Lung (tissue), 17 donors: ENCODE measurements at places on chromosomes 7 and 10. TPM values are rescaled to one million over a fixed set of nuclear protein-coding genes. Genes with fewer than 3 reads are reported as not detected.

Gene PLEKHA8
- total RNA-seq, result 16.7 TPM

GRCh38 chr7:76086070-76086469 is 38.2 kb downstream of the MDH2 start:
- peaks cover 9% of the 10 kb centered on the region for H3K4me1 ChIP-seq
- DNase-seq, result no peak
- H3K4me3 ChIP-seq, result no peak overlapping the region
- no peak overlapping the region for H3K27ac ChIP-seq
- no peaks in the 10 kb centered on the region for H3K36me3 ChIP-seq

GRCh38 chr10:3136763-3137611 is 35.6 kb downstream of the PITRM1 start:
- no peak overlapping the region for H3K27ac ChIP-seq
- H3K36me3 ChIP-seq, result peaks cover 36% of the 10 kb centered on the region
- DNase-seq, result no peak
- H3K4me1 ChIP-seq, result no peaks in the 10 kb centered on the region

DNA sequence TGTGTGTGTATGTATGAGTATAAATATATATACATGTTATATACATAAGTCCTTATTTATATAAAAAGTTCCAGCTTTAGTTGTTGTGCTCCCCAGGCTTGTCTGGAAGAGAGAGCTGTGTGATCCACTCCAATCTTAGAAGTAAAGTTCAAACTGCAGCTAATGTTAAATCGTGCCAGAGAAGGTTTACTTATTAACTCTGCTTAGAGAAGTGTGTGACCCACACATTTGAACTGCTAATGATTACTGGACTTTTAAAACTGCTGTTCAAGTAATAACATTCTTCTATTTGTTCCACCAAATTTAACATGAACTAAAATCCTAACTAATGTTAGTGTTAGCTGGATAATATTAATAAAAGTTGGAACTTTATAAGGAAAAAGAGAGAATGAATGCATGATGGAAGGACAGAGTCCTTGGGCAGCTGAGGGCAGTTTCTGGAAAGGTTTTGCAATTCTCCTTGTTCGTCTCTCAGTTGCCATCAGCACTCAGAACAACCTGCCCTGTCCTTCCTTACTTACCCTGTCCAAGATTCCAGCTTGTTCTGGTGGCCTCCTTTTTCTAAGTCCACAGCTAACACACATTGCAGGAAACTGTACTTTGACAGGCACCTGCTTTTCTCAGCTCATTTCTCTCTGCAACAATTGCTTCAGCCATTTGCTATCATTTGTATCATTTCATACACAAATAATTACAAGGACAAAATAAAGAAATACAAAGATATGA is 162.6 kb downstream of the FAM107B start:
- no peak overlapping the region for H3K4me3 ChIP-seq
- peaks cover 3% of the 10 kb centered on the region for H3K4me1 ChIP-seq
- H3K36me3 ChIP-seq, result no peaks in the 10 kb centered on the region
- peak; percentile 71 for DNase-seq
- H3K27ac ChIP-seq, result no peak overlapping the region

DNA sequence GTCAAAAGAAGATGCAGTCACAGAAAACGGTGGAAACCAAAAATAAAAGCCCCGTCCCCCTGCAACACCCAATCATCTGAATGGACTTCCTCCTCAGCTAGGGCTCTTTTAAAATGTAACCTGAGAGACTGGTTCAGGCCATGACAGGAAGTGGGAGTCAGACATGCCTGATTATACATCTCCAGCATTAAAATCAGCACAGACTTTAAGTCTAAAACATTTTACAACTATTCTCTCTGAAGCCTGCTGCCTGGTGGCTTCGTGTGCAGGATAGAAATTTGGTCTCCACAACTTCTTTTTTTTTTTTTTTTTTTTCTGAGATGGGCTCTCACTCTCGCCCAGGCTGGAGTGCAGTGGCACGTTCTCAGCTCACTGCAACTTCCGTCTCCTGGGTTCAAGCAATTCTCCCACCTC is 30.3 kb downstream of the HACD1 start:
- peaks cover 4% of the 10 kb centered on the region for H3K4me1 ChIP-seq
- DNase-seq, result no peak
- no peaks in the 10 kb centered on the region for H3K27me3 ChIP-seq
- H3K27ac ChIP-seq, result no peak overlapping the region
- no peak overlapping the region for H3K4me3 ChIP-seq

Gene DRGX
- total RNA-seq, result not detected

Gene ADARB2
- 1.3 TPM for total RNA-seq

Gene ACSM6
- not detected for total RNA-seq

DNA sequence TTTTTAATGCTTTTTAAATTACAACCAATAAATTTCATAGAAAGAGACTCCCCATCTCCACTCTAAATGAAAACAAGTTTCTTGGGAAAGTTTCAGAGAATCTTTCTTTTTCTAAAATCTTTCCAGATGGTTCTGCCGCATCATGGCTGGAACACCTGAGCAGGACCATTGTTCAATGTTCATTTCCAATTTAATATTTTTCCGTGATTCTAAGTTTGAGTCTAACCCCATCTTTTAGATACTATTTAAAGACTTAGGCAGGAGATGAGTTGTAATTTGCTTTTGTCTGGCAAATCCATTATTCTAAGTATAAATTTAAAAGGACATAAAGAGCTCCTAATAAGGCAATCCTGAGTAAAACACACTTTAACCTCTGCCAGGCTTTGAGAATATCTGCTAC is 325.2 kb downstream of the BICC1 start:
- H3K27ac ChIP-seq, result no peak overlapping the region
- no peaks in the 10 kb centered on the region for H3K36me3 ChIP-seq
- DNase-seq, result no peak

DNA sequence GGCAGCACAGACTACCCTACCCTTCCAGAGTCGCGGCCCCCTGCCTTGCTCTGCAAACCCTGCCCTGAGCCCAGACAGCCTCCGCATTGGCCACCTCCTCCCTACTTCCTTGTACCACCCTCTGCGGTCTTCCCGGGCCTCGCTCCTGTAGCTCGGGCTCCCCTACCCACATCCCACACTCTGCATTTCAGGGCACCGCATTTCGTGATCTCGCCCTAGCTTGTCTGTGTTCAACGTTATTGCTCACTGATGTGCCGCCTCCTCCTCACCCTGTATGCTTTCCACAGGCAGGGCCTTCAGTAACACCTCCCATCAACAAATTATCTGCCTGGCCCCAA is 6.6 kb downstream of the PDIA4 start:
- no peaks in the 10 kb centered on the region for H3K27me3 ChIP-seq
- no peak overlapping the region for H3K27ac ChIP-seq
- H3K36me3 ChIP-seq, result peaks cover 16% of the 10 kb centered on the region
- H3K4me3 ChIP-seq, result no peak overlapping the region

- no peaks in the 10 kb centered on the region for H3K36me3 ChIP-seq
- no peak overlapping the region for H3K27ac ChIP-seq
- peaks cover 11% of the 10 kb centered on the region for H3K4me1 ChIP-seq
- DNase-seq, result peak; percentile 41
- no peak overlapping the region for H3K4me3 ChIP-seq
Measured at GRCh38 chr7:22549667-22550513, 49.9 kb upstream of the STEAP1B start.

Gene SOSTDC1
- total RNA-seq, result 6.1 TPM

DNA sequence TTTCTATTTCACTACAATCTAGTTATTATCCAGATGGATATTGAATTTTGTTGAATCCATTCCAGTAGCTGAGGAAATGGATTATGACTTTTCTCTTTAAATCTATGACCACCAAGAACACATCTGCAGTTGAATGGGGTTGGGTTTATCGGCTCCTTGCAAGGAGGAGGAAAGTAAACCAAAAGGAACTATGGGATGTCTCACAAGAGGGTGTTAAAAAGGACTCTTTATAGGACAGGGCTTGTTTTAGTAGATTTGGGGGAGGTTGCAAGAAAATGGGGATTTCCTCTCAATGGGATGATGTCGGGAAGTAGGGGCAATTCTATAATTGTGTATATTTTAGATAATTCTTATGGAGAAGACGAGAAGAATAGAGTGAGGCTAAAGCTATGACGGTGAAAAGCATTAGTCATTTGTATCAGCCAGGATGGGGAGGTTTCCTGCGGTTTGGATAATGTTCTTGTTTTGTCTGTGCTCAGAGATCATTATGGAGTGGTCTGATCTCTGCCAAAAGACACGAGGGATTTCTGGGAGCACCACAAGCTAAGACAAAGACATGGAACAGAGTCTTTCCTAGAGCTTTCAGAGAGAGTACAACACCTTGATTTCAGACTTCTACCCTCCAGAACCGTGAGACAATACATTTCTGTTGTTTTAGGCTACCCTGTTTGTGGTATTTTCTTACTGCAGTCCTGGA is 5.3 kb upstream of the LRRC61 start:
- H3K4me3 ChIP-seq, result no peak overlapping the region
- DNase-seq, result no peak
- H3K4me1 ChIP-seq, result no peaks in the 10 kb centered on the region
- no peaks in the 10 kb centered on the region for H3K36me3 ChIP-seq
- H3K27ac ChIP-seq, result no peak overlapping the region

DNA sequence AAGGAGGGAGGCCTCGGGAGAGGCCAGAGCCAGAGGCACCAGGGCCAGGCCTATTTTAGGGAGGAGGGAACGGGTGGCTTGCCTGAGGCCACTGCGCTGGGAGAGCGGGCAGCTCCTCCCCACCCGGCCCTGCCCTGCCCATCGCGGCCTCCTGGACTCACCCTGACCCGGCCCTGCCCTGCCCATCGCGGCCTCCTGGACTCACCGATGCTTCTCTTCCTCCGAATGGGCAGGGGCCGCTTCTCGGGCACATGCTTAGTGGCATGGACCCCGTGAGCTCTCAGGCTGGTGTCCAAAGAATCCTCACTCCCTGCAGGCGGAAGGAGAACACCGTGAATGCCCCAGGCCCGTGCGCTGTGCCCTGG is 7.5 kb downstream of the PDGFA start:
- H3K27me3 ChIP-seq, result no peaks in the 10 kb centered on the region
- no peak for DNase-seq
- peaks cover 11% of the 10 kb centered on the region for H3K4me1 ChIP-seq

- H3K36me3 ChIP-seq, result no peaks in the 10 kb centered on the region
- H3K4me1 ChIP-seq, result no peaks in the 10 kb centered on the region
- no peak overlapping the region for H3K4me3 ChIP-seq
- no peak overlapping the region for H3K27ac ChIP-seq
- DNase-seq, result no peak
Measured at GRCh38 chr7:148939128-148939755, 55.2 kb upstream of the EZH2 start.

Gene VGF
- 1.4 TPM for total RNA-seq

DNA sequence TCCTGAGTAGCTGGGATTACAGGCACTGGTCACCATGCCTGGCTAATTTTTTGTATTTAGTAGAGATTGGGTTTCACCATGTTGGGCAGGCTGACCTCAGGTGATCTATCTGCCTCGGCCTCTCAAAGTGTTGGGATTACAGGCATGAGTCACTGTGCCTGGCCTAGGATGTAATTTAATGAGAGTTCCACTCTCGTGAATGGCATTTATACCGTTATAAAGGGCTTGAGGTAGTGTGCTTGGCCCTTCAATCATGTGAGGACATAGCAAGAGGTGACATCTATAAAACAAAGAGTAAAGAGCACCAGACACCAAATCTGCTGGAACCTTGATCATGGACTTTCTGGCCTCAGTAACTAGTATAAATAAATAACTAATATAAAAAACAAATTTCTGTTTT is 93.5 kb upstream of the PPP1R9A start:
- H3K36me3 ChIP-seq, result no peaks in the 10 kb centered on the region
- H3K4me1 ChIP-seq, result no peaks in the 10 kb centered on the region
- no peaks in the 10 kb centered on the region for H3K27me3 ChIP-seq

Gene SPOCK2
- 24.1 TPM for total RNA-seq

- no peaks in the 10 kb centered on the region for H3K4me1 ChIP-seq
- no peak for DNase-seq
- peaks cover 15% of the 10 kb centered on the region for H3K27me3 ChIP-seq
Measured at GRCh38 chr7:29612596-29612995, 49.0 kb downstream of the PRR15 start.

Gene LRRC61
- total RNA-seq, result 9.4 TPM

DNA sequence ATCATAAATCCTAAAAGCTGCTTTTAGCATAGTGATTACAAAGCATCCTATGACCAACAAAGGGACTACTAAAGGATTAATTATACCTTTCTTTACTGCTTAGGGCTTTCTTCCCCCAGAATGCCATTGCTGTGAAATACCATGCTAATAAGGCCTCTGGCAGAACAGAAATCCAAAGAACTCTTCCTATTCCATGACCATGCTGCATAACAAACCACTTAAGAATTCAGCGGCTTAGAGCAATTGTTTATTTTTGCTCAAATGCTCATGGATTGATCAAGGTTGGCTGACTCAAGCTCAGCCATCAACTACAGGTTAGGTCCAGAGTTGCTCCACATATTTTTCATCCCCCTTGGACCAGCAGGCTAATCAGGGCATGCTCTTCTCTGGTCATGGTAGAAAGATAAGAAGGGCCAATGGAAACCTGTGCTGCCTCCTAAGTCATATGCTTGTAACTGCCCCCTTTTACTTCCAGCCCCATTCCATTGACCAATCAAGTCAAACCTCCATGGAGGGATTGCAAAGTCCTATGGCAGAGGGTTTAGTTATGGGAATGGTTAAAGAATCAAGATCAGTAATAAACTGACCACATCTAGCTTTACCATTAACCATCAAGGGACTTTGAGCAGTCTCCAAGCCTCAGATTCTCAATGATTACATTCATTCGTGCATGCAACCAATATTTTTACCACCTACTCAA is 244.4 kb upstream of the FZD1 start:
- no peak overlapping the region for H3K27ac ChIP-seq
- no peak for DNase-seq
- no peaks in the 10 kb centered on the region for H3K27me3 ChIP-seq
- no peak overlapping the region for H3K4me3 ChIP-seq
- no peaks in the 10 kb centered on the region for H3K4me1 ChIP-seq

GRCh38 chr7:129780974-129781927 is 169.7 kb downstream of the NRF1 start:
- peaks cover 80% of the 10 kb centered on the region for H3K27me3 ChIP-seq
- DNase-seq, result peak; percentile 3
- no peaks in the 10 kb centered on the region for H3K36me3 ChIP-seq
- H3K27ac ChIP-seq, result no peak overlapping the region
- H3K4me3 ChIP-seq, result no peak overlapping the region

Gene NPSR1
- total RNA-seq, result not detected

DNA sequence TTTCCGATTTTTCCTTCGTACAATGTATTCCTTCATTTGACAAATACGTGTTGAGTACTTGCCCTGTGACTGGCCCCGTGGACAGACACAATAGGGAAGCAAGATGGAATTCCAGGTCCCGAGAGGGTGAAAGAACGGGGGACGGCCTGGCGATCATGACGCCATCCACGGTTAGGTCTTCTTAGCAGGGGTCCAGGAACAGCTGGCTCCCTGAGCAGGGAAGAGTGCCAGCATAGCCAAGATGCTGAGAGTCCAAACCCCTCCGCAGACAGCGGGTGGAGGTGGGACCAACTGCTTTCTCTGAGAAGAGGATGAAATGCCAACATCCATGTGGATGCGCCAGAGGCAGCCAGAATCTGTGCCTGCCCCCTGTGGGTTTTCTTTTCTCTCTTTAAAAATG is 143.7 kb downstream of the DYNC2I1 start:
- H3K27me3 ChIP-seq, result peaks cover under 1% of the 10 kb centered on the region
- H3K4me3 ChIP-seq, result no peak overlapping the region
- H3K36me3 ChIP-seq, result no peaks in the 10 kb centered on the region
